ENCODE measurements at places on chromosomes 11 and 22.

DNA sequence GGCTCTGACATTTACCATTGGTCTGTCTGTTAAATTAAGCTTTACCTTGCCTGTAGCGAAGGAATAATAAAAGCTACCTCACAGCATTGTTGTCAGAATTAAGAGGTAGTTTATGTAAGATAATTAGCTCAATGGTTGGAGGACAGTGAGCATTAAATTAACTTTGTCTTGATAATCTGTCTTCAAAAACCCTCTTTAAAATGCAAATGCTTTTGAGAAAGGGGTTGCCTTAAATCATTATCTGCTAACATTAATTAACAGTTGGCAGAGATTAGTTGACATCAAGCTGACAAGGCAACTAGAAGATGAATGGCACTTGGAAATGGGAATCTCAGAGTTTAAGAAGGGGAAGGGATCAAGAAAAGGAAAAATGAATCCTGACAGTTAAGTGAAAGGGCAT lies 761.1 kb upstream of the ARHGAP42 start:
- ATAC-seq: no peak

GRCh38 chr11:69448471-69449284 lies 32.8 kb upstream of the LINC01488 start:
- ATAC-seq: no peak

DNA sequence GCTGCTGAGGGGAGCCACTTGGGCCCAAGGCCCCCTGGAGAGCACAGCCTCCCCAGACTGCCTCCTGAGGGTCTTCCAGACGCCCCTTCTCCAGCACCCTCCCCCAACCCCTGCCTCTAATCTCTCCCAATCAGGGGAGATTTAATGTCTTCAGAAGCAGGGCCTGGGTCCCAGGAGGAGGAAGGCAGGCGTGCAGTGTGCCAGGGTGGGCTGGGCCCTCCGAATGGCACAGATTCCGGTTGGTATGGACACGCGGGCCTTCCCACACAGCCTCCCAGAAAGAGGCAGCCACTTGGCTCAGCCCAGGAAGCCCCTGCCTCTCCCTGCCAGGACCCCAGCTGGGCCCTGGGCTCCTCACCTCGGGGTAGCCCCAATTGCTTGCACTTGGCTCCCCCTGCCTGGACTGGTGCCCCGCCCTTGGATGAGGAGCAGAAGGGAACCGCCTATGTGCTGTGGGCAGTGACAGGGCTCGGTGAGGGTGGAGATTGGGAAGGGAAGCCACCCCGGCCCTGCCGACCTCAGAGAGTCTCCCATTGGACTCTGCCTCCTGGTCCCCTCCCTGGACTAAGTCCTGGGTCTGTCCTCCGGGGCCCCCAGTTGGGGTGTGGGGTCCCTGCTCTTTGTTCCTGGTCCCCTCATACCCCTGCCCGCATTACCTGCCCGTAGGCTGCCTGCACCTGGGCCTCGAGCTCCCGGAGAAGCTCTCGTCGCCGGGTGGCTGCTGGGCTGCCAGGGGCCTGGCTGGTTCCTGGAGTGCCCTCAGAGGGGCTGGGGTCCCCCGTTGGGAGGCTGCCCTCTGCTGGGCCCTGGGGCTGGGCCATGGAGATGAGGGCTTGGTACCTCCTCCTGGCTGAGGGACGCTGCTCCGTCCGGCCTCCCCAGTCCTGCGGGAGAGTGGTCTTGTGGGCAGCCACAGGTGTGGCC lies 572 bp upstream of the CABP2 start:
- no peak for ATAC-seq

- ATAC-seq: no peak
Measured at GRCh38 chr22:27775087-27775698, 26.4 kb downstream of the MN1 start.

GRCh38 chr11:32658639-32659406 lies 75.2 kb downstream of the EIF3M start:
- ATAC-seq: peak; percentile 38

DNA sequence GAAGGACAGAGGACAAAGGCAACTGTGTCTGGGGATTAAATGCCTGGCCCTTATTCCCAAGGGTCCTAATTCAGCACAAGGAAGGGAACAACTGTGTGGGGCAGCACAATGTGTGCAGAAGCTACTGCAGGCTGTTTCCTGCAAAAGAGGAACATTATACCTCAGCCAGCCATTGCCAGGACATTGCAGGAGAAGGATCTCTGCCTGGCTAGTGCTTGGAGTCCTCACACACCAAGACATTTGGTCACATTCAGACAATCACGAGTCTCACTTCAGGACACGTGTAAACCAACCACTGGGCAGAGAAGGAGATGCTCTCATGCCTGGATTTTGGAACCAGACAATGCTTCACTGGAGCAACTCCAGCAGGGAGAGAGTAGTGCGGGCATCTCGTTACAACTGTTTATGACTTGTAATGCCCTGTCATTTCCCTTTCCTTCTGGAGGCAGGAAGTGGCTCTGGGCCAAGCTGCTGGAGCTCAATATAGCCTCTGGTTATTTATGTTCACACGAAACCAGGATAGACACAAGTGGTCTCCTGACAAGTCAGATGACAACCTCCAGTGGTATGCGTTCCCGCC lies 23.9 kb upstream of the ZC3H12C start:
- no peak for ATAC-seq

Measured in activated CD4-positive, CD25-positive, alpha-beta regulatory T cell treated with anti-CD3 and anti-CD28 coated beads, Interleukin-2, amount 50 U/mL, for 24 hours (primary cell).